ENCODE measurements at places on chromosomes 5 and 9.

GRCh38 chr5:23013395-23013998, 160.4 kb upstream of the CDH12 start:
- H3K4me3 ChIP-seq: no peak overlapping the region
- no peaks in the 10 kb centered on the region for H3K4me1 ChIP-seq
- no peak overlapping the region for H3K27ac ChIP-seq
- no peaks in the 10 kb centered on the region for H3K27me3 ChIP-seq
- DNase-seq: no peak

- no peak overlapping the region for H3K4me3 ChIP-seq
- DNase-seq: no peak
- no peak overlapping the region for H3K27ac ChIP-seq
These were observed 114.0 kb downstream of the ADAMTSL1 start for GRCh38 chr9:18588002-18588401.

- H3K36me3 ChIP-seq: no peaks in the 10 kb centered on the region
- H3K27me3 ChIP-seq: no peaks in the 10 kb centered on the region
- DNase-seq: no peak
These were observed 3.2 kb downstream of the SH3PXD2B start for GRCh38 chr5:172450861-172451695.

GRCh38 chr5:14678773-14679334, 14.3 kb downstream of the OTULIN start:
- no peak for DNase-seq
- no peaks in the 10 kb centered on the region for H3K27me3 ChIP-seq
- H3K27ac ChIP-seq: peak overlapping the region; percentile 9
- peaks cover 12% of the 10 kb centered on the region for H3K4me1 ChIP-seq

GRCh38 chr5:72125941-72126620, 18.8 kb downstream of the MAP1B start:
- H3K4me3 ChIP-seq: no peak overlapping the region
- no peaks in the 10 kb centered on the region for H3K4me1 ChIP-seq
- H3K36me3 ChIP-seq: no peaks in the 10 kb centered on the region
- no peak overlapping the region for H3K27ac ChIP-seq
- no peak for DNase-seq
- H3K27me3 ChIP-seq: no peaks in the 10 kb centered on the region

Data from prostate gland (tissue), 2 donors.